ENCODE measurements at places on chromosomes 4 and X.
A peak's percentile ranks its signal among the peaks of the same experiment; 100 is the strongest.

- no peak for DNase-seq
Measured at GRCh38 chr4:108345862-108346817, 177.4 kb upstream of the LEF1 start.

DNA sequence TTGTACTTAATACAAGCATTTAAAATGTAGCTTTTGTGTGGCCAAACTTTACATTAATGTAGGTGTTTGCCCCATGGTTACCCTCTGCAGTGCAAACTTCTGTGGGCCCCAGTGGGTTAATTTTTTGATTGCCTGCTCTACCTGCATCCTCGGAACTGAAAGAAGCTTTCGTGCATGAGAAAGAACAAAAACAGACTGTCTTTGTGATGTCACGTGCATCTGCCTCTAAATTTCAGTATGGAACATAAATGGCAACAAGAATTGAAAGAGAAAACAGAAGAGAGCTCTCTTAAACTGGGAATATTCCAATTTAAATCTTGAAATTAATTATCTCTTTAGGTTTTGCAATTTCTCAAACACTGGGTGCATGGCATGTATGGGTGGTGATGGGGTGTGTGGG lies 182.4 kb upstream of the LCORL start:
- DNase-seq, result no peak

DNA sequence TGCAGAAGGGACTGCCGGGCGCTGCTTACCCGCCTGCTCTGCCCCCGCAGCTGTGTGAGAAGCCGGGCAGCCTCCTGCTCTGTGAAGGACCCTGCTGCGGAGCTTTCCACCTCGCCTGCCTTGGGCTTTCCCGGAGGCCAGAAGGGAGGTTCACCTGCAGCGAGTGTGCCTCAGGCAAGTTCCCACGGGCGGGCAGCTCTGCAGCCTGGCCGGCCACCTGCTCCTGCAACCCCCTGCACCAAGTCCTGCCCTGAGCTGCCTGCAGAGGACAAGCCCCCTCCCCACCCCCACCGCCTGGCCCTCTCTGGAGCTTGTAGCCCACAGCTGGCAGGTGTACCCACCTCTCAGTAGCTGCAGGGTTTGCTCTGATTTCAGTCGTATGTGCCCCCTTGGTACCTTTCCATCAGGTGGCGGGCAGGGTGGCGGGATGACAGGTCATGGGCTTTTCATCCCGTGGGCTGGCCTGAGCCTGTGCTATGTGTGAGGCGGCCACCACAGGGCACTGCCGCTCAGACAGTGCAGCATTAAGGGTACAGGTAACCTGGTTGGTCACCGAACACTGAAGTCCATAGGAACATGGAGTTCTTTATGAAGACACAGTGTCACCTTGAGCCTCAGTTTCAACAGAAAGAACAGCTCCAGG lies 56.6 kb downstream of the NELFA start:
- DNase-seq, result no peak

GRCh38 chr4:52511825-52512224 lies 147.3 kb downstream of the USP46 start:
- DNase-seq, result no peak

- DNase-seq, result no peak
Measured at GRCh38 chr4:88803600-88804096, 106.0 kb upstream of the NAP1L5 start.

GRCh38 chr4:100360211-100360610 lies 157.6 kb downstream of the EMCN start:
- DNase-seq, result no peak

DNA sequence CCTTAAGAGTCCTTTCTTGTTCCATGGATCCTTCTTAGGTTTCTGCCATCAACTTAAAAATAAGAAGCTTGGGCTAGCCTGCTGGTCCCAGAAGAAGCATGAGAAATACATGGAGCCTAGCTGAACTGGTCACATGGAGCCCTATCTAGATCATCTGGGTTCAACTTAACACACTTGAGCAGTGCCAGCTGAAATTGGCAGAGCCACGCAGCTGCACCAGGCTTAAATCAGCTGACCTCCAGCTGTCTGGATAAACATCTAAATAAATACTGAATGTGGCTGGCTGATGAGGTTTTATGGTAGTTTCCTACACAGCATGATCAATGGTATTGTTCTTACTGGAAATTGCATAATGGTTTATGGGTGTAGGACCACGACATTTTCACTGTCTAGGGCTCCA lies 598.4 kb upstream of the FAM241A start:
- no peak for DNase-seq

DNA sequence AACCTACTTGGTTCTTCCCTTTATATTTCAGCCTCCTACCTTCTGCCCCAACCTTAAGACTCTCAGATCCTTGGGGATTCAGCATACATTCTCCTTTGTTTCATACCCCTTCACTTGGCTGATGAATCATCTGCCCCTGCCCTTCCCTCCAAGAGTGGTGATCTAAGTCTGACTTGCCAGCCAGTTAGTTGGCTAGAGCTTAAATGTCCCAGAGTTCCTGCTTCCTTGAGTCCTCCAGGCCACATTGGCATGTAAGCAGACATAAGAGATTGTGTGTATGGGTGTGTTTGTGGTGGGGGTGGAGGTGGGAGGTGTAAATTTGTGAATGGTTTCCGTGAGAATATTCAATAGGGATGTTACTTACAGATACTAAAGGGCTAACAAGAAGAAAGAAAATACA lies 3.7 kb upstream of the TEX13D start:
- DNase-seq, result no peak

- DNase-seq, result no peak
Measured at GRCh38 chrX:48474581-48474980, 1.4 kb upstream of the FTSJ1 start.

GRCh38 chr4:183873409-183874185 lies 31.5 kb upstream of the STOX2 start:
- DNase-seq, result no peak

DNA sequence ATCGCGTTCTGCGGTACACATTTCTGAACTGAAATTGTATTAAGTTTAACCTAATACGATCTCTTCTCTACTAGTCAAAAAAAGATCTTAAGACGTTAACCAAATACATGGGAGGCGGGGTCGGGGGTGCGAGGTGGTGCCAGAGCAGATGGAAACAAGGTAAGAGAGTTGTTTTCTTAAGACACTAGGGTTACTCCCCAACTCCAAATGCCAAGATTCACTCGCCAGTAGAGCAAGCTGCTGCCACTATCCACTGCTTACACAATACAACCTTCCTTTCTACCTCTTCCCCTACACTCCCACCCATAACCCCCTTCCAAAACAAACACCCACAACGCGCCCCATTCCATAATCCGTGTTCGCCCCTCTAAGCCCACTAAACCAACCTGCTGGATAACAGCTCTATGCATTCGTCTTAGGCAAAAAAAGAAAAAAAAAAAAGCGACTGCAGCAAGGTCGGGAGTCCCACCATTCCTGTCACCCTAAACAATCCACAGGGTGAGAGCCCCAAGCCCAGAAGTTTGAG lies 1.3 kb downstream of the LCORL start:
- no peak for DNase-seq

DNA sequence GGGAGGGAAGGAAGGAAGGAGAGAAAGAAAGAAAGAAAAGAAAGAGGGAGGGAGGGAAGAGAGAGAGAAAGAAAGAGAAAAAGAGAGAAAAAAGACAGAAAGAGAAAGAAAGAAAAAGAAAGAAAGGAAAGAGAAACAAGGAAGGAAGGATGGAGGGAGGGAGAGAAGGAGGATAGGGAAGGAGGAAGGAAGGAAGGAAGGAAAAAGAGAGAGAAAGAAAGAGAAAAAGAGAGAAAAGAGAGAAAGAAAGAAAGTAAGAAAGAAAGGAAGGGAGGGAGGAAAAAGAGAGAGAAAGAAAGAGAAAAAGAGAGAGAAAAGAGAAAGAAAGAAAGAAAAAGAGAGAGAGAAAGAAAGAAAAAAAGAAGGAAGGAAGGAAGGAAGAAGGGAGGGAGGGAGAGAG lies 105.8 kb upstream of the RBPJ start:
- no peak for DNase-seq

- no peak for DNase-seq
Measured at GRCh38 chr4:102333787-102334186, 11.5 kb downstream of the SLC39A8 start.

DNA sequence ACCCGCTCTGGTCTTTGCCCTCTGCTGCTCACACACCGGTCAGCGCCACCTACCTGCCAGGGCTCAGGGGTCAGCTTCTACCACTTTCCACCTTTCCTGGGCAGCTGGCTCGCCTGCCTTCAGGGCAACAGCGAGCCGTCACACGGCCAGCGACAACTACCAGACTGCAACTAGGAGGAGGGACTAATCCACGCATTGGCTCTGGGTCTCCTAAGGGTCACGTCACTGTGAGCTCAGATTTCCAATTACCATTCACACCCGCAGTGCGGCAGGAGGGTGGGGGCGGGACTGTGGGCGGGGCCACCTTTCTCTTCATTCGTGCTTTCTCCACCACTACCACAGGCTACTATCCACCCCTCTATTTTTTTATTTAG lies at the start of gene BEX5:
BEX5 (minus strand) TSS at position 172 of the 374 bp plus-strand sequence. CDS start 1,712 bp downstream, outside the sequence.
- peak; percentile 61 for DNase-seq

- no peak for DNase-seq
Measured at GRCh38 chr4:8115916-8116315, 42.7 kb downstream of the ABLIM2 start.

GRCh38 chrX:15437724-15438123 lies 53.5 kb upstream of the VEGFD start:
- DNase-seq, result no peak

- DNase-seq, result no peak
Measured at GRCh38 chr4:84952776-84953175, 13.7 kb downstream of the WDFY3 start.

DNA sequence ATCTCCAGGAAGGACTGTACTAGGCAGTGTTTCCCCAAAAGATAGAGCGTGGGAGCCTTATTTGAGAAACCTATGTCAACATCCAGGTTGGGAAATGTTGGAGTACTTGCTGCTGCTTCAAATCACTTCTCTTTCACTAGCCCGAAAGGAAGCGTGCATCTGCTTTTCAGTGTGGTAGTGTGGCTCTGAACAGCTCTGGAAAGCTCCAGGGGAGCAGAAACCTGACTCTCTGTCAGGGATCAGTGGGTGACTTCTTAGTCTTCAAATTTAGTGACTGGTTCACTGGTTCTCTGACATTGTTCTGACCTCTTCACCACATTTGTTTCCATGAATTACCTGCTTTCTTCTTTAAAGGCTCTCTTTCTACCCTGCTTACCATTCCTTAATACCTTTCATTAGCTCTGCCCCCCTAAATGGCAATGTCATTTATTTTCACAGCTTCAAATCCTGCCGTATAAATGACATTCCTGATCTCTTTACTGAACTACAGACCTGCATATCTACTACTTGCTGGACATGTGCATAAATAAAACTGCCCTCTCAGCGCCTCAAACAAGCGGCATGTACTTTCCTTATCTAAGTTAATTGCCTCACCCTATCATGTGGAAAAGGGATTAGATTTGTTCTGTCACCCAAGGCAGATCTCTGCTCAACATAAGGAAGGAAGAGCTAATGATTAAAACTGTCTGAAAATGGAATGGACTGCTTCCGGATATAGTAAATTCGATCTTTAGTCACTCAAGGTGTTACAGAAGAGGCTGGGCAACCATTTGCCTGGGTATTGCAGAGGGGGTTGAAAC lies 37.0 kb downstream of the DLG3 start:
- no peak for DNase-seq

DNA sequence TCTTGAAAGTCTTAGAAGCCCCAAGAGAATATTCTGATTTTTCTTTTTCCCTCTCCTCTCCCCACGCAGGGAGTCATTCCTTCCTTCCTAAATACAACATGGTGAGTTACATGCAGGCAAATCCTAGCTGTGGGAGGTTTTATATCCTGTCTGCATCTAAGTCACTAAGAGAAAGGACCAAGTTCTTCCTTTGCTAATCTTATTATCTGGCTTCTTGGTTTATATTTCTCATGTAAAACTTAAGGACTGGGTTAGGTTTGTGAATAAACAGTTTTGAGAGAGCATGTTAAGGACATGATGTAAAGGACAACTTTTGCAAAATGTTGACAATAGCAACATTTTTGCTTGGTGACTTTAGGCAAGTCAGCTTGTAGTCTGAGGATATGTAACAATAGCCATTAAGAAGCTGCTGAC lies 5.1 kb upstream of the CXCL9 start:
- DNase-seq, result no peak

- DNase-seq, result no peak
Measured at GRCh38 chrX:31331928-31332327, 260.1 kb upstream of the FTHL17 start.

GRCh38 chr4:1616557-1616930 lies 67.6 kb downstream of the FAM53A start:
- no peak for DNase-seq

- DNase-seq, result no peak
Measured at GRCh38 chr4:166128403-166128802, 255.4 kb downstream of the TLL1 start.

- peak; percentile 5 for DNase-seq
Measured at GRCh38 chr4:89469930-89470375, 162.4 kb upstream of the GPRIN3 start.

GRCh38 chr4:169621731-169622492 lies 1.5 kb downstream of the CLCN3 start:
- DNase-seq, result peak; percentile 20

DNA sequence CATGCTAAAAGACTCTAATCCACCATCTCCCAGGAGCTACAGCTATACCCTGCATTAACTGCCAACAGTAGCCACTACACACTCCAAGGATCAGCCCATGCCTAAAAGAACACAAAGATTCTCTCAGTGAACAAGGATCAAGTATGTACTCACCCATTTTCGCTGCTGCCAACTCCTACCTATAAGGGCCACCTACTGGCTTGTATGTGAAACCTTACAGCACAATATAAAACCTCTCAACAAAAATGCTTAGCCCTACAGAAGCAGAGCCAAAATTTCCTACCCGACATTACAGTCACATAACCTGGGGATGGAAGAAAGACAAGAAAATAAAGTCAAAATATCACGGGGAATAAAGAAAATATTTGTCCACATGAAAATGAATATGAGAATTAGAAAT lies 562.8 kb upstream of the POU3F4 start:
- DNase-seq, result no peak

- no peak for DNase-seq
Measured at GRCh38 chr4:158566860-158567259, 45.2 kb downstream of the RXFP1 start.

DNA sequence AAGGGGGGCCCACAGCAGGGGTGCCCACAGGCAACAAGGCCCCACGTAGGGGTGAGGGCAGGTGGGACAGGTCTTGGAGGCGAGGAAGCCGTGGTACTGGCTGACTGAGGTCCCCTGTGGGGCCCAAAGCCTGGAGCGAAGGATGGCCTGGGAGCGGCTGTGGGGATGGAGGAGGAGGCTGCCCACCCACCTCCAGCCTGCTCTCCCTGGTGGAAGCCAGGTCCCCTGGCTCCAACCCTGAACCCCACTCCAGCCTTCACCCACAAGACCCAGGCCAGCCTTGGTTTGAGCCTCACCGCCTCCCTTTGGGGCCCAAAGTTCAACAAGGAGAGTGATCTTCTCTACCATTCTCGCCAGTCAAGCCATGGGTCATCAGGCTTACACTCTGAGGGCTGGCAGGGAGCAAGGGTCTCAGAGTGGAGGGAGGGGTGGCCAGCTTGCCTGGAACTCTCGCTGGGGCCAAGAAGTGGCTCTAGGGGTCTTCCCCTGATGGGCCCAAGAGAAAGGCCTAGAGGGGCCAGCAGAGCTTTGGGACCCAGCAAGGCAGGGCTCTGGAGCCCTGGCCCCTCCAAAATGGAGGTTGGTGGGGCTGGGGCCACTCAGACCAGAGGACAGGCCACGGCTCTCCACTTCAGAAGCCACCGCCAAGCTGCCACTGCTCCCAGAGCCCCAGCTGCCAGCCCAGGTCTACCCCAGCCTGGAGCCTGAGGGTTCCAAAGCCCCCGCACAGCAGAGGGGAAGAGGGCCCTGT lies 5.0 kb downstream of the PNCK start:
- DNase-seq, result no peak

All from stimulated activated naive CD4-positive, alpha-beta T cell treated with Interleukin-2 at 50 U/mL for 16 hours (primary cell).